ENCODE measurements at places on chromosomes 6 and 20. TPM values are rescaled to one million over a fixed set of nuclear protein-coding genes. Genes with fewer than 3 reads are reported as not detected.

HLA-DRB5 gene
- not detected for total RNA-seq

EYA4 gene
- total RNA-seq = 12.6 TPM

RGL2 gene
- total RNA-seq = 11.1 TPM

GID8 gene
- 21.2 TPM for total RNA-seq

FAXC gene
- 7.2 TPM for total RNA-seq

PRL gene
- total RNA-seq = not detected

MCHR2 gene
- total RNA-seq = not detected

TMEM244 gene
- total RNA-seq = not detected

PRSS35 gene
- total RNA-seq = 0.12 TPM

CRIP3 gene
- total RNA-seq = not detected

RUNX2 gene
- 1.2 TPM for total RNA-seq

Measured in A549 treated with ZK216348 at 1 μM for 4 hours (cell line).